ENCODE measurements at places on chromosomes 6 and 20.

DNA sequence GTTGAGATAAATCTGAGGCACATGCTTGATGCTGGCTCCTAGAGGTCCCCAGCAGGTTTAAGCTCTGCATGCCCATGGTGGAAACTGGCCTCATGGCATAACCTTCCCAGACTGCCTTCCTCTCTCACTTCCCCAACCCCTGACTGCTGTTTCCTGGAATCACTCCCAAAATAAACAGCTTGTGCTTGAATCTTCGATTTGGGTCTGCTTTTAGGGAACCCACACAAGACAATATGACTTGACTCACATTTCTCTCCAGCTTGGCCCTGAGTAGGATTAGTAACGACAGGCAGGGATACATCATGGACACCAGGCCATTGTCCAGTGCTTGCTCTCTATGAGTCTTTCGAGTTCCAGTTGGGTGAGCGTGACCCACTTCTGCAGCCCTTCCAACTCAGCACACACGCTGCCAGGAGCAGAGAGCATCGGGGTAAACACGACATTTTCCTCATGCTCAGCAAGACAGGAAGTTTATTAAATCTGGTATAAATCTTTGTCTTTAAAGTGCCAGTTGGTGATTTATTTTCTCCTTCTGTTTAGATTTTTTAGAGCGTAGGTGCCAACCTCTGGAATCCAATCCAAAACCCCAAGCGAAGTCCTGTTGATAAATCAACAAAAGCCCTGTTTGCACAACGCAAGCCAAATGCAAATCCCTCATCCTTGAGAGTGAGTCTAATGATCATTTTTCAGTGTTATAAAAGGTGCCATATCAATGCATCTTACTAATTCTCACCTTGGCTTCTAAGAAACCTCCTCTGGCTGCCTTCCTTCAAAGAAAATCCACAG lies 135.0 kb downstream of the FOXA2 start:
- no peak for DNase-seq

DNA sequence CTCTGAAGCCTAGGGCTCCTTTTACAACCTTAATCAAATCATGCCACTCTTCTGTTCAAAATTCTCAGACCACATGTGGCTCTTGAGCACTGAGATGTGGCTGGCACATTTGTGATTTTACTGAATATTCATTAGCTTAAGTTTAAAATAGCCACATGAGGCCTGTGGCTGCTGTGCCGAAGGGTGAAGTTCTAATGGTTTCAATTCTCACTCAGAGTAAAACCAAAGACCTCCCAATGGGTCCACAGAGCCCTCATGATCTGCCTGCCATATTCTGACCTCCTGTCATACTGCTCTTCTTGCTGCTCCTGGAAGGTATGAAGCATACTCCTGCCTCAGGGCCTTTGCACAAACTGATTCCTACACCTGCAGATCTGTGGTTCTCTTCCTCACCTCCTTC lies 7.8 kb upstream of the CST3 start:
- no peak for DNase-seq

DNA sequence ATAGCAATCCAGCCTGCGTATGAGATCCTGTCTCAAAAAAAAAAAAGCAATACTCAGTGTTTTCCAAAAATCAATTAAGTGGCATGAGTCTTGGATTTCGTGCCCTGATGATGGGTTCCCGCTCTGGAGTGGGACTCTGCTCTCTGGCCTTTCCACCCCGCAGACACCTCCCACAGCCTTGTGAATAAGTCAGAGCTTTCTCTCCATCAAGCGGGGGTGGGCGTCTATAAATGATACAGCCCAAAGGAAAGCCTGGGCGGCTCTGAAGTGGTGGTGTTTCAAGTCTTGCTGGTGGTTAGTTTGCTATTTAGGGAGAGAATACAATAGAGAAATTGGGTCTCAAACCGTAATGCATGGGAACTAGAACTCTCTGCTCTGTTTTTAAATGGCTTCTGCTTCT lies 52.5 kb upstream of the TAGAP start:
- DNase-seq: no peak

DNA sequence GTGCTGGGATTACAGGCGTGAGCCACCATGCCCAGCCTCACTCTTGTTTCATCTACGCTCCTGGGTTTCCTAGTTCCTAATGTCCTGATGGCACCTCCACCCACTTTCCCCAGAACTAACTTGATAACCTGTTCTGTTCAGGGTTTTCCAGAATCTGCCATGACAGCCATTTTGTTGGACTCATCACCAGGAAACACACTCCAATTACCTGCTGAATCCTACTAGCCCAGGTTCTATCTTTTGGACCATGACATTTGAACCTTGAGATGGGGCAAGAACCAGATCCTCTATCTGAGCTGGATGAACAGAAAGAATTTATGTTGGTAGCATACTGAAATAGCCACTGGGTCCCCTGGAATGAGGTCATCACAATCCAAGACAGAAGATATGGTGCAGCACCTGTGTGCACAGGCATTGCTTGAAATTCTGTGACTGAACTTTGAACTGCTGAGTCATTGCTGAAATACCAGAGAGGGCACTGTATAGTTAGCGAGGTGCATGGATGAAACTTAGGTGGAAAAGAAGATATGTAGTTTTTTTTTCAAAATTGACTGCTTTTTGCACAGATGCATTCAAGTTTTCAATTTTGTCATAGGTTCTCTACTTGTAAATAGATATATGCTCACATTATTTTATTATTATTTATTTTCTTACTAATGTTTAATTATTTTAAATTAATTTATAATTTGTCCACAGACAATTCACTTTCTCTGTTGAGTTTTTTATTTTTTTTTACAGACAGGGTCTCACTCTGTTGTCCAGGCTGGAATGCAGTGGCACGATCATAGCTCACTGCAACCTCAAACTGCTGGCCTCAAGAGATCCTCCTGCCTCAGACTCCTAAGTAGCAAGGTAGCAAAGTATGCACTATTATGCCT lies 42.8 kb upstream of the TASP1 start:
- no peak for DNase-seq

DNA sequence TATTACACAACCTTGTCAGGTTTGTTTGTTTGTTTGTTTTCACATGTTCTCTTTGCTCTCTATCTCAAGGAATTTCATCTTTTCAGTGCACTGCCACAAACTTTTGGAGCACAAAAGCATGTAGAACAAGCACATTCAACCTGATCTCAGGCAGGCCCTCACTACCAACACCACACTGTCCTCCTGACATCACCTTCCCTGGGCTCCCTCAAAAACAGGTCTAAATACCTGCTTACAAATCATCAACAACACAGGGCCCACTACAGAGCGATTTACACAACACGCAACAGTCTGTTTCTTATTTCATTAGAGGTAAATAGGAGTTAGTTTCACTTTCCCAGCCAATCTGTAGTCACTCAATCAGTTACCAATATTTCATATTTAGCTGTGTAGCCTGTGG lies 241.4 kb downstream of the EPHA7 start:
- DNase-seq: no peak

- DNase-seq: no peak
Measured at GRCh38 chr20:21378259-21378658, 19.1 kb downstream of the NKX2-4 start.

GRCh38 chr20:34708621-34709043 lies 4.5 kb downstream of the TP53INP2 start:
- peak; percentile 63 for DNase-seq

GRCh38 chr6:19331089-19331488 lies 506.1 kb upstream of the ID4 start:
- no peak for DNase-seq

DNA sequence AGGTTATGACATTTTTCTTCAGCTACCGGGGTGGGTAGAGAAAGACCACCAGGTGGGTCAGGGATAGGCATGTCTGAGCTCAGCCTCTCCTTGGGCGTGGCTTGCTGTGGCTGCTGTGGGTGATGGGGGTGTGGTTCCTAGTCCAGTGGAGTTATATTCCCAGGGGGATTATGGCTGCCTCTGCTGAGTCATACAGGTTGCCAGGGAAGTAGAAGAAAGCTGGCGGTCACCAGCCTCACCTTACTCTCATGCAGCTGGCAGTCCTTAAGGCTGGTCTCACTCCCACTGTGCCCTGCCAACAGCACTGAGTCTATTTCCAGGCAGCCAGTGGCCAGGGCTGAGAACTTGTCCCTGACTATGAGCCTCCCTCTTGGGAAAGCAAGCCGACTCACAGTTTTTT lies 130.0 kb downstream of the SCP2D1 start:
- no peak for DNase-seq

GRCh38 chr6:139779988-139780774 lies 405.7 kb upstream of the CITED2 start:
- DNase-seq: no peak

GRCh38 chr6:149939356-149939648 lies 2.5 kb upstream of the ULBP2 start:
- no peak for DNase-seq

DNA sequence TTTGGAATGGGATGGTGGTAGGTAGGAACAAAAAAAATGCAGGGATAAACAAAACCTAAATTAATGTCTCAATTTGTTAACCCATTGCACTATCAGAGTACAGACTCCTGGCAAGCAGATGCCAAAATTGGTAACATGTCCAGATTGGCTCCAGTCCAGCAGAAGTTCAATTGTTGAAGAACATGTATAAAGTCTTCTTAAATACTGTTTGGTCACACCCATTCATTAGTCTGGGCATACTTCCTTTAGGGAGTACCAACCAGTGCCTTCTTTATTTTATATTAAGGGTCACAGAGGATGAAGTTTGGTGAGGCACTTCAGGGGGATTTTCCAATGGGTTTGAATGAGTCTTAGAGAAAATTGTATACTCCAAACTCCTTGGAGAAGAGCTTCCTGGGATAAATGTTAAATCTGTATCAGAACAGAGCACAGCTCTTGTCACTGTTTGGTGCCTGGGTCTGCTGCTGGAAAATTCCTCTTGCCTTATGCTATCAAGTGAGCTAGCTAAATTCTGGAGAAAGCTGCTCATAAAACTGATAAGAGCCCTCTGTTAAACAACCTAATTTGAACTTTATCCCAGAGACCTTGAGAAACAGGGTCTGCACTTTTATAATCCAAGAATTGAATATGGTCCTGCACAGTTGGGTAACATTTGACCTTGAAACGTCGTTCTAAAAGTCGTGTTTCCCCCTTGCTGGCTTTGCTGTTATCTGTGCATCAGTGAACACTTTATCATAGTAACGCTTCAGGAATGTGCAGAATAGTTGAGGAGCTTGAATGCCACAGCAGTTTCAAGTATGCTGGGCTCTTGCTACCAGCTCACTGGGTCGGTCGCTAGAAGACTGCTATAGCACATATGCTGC lies 334.1 kb upstream of the CITED2 start:
- no peak for DNase-seq

DNA sequence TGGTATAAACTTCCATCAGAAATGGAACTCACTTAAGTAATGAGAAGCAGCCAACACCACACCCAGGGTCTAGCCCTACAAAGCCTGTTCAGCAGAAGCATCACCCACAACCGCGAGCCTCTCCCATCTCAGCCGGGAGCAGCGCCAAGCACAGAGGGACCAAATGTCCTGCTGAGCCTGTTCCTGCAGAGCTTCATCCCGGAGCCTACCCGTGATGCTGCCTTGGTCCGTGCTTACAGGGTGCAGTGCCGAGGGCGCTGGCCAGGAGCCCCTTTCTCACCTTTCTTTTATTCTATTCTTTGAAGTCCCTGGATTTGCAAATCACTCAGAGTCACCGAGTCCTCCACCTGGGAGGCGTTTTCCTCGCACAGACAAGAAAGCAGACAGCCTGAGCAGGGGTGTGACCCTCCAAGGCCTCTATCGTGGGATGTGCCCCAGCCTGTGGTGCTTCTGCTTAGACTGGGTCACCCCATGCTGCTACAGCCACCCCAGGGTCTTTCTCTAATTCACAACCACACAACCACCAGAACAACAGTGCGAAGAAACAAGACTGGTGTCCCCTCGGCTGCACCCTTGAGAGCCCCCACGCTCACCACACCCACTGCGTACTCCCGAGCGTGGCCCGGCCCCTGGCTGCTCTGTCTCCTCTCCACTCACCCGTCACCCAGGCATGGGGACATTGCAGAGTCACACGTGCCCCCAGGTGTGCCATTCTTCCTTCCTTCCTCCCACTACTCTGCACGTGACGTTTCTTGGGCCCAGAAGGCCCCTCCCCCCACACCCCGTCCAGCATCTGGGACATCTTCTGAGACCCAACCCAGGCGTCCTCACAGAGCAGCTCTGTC lies 92.2 kb upstream of the MPC1 start:
- DNase-seq: no peak

DNA sequence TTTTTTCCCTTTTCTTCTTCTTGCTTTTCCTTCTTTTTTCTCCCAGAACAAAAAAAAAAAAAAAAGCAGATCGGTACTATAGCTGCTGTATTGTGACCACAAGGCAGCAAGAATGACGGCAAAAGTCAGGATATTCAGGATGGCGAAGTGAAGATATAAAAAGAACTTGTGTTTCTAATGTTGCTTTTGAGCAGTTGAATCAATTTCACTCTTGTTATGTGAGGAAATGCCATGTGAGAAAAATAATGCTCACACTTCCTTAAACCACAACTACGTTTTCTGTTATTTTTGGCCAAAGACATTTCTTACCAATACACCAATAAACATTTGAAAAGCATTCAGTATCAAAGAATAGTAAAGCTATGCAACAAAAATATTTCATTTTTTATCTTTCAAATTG lies 510.5 kb downstream of the HACE1 start:
- DNase-seq: no peak

GRCh38 chr20:3980260-3981131 lies 34.9 kb downstream of the RNF24 start:
- peak; percentile 28 for DNase-seq

DNA sequence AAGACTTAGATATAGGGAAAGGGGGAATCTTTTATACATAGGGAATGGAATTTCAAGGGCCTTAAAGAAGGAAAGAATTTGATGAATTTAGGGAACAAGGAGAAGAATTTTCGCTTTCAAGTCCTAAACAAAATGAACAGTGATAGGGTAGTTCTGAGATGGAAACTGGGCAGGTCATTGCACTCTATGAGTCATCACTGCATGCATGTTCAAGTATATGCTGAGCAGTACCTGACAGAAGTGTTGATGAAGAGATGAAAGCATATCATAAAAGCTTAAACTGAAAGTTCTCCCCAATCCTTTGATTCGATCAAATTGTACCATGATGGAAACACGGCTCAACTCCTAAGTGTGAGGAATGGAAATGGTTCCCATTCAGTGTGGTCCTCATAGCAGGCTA lies 271.0 kb downstream of the TSHZ2 start:
- DNase-seq: no peak

Measured in femur (tissue), 1 donor.